Head of caudate nucleus (tissue), 42 donors: ENCODE measurements at places on chromosomes 6 and 20.
A peak's percentile ranks its signal among the peaks of the same experiment; 100 is the strongest.

- no peak for DNase-seq
Observed at GRCh38 chr20:44104798-44105517, 82.0 kb downstream of the JPH2 start.

DNA sequence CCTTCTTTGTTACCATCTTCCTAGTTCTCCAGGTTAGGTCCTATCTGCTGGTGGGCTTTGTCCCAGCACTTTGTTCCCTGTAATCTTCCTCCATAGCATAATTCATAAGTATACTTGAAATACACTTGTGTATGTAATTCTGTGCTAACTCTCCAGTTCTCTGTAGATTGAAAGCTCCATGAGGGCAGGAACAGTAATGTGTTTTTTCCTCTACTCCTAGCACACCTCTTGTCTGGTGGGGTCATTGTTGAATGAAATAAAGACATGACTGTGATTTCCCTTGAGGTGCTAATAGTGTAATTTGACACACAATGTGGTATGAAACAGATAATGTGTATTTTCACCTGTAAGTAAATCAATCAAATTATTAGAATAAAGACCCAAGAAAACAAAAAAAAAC is 30.0 kb downstream of the MAP3K4 start:
- no peak for DNase-seq

DNA sequence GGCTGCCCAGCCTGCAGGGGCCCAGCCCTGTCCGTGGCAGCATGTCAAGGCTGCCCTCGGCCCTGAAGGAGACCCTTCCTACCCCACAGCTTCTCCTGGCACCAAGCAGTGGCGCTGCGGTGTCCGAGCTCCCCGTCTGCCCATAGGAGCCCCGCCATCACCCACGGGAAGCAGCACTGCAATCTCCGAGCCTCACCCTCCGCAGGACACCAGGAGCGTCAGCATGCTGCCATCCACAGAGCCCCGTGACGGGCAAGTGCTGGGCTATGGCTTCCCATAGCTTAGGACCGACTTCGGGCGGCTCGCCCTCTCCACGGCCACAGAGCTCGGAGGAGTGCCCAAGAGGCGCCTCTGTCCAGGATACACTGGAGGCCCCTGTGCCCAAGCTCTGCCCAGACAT is 25.1 kb downstream of the YTHDF1 start:
- no peak for DNase-seq

GRCh38 chr6:127192911-127193541 is 73.6 kb upstream of the RNF146 start:
- DNase-seq = no peak

DNA sequence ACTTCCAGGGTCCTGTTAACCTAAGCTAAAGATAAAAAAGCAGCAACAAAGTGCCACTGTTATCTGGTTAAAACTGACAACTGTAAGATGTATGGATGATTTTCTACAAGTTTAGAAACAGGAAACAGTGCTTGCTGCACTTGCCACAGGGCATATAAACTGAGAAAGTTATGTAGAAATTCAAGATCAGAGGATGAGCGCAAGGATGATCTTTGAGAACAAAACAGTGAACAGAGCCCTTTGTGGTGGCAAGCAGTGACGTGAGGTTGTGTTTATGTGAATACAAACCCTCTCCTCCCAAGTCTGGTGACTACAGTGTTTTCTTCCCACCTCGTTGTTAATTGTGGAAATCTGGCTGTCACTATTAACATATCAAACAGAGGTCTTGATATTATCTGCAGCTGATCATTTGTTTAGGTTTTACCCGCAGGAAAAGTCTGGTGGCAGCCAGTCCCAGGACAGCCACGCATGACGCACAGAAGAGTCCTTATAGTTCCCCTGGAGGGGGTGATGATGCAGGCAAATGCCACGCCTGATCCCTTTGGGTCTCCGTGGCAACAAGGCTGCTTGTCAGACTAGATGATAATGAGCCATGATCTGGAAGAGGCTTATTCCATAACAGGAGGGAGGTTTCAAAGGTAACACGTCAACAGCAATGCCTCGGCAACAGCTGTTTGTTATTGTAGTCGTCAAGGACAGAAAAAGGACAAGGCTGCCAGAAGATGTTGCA is 43.1 kb upstream of the TNFAIP3 start:
- peak; percentile 33 for DNase-seq

DNA sequence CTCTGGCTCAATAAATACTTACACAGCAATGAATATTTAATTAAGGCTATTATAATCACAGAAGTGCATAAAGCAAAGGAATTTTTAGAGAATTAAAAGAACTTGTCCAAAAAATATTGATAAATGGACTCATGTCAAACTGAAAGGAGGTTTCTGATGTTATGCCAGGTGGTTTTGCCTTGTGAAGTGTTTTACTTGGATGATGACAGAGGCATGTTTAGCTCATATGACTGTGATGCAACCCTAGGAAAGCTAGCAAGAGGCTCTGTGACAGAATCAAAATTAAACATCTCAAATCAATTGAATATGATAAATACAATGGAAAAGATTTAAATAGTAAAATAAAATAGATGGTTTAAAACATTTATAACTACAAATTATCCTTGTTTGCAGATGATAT is 137.3 kb downstream of the TMEM200A start:
- DNase-seq = no peak

DNA sequence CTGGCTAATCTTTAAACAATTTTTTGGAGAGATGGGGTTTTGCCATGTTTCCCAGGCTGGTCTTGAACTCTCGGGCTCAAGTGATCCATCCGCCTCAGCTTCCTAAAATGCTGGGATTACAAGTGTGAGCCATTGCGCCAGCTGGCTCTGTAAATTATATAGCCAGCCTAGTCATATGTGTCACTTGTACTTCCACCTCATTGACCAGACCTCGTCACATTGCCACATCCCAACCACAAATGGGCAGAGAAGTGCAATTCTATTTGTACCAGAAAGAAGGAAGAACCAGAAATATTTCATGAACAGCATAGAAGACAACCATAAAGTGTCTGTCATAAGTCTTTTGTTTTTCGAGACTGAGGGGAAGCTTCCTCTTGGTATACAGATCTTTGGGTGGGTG is 304.9 kb upstream of the RNF24 start:
- DNase-seq = no peak

- no peak for DNase-seq
Observed at GRCh38 chr20:25073544-25073943, 8.4 kb downstream of the VSX1 start.

DNA sequence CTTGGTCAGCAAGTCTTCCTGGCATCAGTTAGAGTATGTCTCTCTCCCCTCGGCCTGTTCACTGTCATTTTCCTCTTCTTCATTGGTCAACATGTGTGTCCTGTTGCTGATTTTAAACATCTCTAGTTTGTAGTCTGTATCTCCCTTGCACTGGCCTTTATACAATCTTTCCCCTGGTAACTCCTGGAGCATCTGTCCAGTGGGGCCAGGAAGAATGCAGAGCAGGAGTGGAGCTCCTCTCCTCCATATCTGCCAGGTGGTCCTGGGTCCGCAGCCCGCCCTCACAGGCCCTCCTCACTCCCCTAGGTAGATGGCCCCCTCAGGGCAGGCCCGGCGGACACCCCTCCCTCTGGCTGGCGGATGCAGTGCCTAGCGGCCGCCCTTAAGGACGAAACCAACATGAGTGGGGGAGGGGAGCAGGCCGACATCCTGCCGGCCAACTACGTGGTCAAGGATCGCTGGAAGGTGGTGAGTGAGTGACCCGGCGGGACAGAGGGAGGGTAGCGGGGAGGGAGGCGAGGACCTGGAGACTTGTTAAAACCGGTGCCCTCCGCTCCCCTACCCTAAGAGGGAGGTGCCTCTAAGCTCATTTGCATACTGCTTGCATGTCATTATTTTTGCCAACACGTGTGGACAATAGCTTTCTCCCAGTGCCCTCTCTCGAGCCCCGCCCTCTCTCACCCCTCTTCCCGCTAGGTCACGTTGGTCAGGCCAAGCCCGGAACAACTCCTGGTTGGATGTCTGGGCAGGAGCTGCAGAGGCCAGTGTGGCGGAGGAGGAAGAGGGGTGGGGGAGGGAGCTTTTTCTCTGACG is 3.2 kb downstream of the TTBK1 start:
- peak; percentile 82 for DNase-seq

DNA sequence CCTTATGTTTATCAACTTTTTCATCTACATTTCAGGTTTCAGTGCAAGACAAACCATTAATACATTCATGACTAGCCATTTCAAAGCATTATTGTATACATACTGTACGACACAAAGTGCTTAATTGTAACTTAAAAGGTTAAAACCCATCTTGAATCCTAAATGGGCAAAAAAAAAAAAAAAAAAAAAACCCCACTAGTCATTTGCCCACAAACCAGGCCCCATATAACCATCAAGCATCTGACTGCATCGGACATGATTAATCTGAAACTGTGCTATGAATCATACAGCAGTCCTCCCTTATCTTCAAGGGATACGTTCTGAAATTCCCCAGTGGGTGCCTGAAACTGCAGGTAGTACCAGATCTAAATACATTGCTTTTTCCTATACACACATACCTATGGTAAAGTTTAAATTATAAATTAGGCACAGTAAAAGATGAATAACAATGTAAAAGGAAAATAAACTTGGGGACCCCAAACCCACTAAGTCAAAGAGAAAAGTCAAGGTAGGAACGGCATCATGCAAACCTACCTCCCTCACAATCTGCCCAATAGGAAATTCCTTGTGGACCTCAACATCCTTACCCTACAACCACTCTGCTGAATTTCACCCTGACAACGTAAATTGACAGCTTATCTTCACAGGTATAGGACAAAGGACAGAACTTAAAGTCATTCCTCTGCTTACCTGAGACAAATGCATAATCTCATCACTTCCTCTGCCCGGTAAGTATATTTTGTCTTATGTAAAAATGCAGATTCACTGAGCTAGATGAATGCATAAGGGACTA is 14.3 kb downstream of the B4GALT5 start:
- no peak for DNase-seq

DNA sequence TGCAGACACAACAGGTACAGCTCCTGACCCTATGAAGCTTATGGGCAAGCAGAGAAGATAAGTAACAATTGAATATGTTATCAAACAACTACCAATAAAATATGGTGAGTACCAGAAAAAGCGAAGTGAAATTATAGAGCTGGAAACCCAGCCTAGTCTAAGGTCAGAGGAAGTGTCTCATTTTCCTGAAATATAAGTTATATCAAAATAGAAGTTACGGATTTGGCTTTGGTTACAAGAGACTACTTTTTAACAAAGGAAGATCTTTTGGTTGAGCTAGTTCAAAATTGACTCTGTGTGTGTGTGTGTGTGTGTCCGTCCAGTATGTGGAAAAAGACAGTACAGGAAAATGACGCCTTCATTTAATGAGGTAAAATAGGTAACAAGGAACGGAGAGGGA is 8.9 kb downstream of the STX11 start:
- no peak for DNase-seq

DNA sequence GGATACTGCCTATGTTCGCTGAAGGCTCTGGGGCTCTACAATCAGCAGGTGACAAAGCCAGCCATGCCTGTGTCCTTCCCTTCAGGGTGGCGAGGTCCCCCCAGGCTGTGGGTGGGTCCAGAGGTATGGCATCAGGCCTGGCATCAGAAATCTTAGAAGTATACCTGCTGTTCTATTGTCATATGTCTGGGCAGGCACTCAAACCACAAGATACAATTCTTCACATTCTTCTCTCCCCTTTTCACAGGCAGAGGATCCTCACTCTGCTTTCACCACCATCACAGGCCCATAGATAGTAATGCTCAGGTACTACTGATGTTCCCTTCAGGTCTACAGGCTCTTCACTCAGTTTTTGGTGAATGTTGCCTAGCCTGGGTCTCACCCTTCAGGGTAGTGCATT is 1180.0 kb upstream of the CITED2 start:
- no peak for DNase-seq
